NCI-H1417 treated with DMSO at 0.1 percent for 48 hours (cell line): ENCODE measurements at places on chromosomes 16 and 17.

DNA sequence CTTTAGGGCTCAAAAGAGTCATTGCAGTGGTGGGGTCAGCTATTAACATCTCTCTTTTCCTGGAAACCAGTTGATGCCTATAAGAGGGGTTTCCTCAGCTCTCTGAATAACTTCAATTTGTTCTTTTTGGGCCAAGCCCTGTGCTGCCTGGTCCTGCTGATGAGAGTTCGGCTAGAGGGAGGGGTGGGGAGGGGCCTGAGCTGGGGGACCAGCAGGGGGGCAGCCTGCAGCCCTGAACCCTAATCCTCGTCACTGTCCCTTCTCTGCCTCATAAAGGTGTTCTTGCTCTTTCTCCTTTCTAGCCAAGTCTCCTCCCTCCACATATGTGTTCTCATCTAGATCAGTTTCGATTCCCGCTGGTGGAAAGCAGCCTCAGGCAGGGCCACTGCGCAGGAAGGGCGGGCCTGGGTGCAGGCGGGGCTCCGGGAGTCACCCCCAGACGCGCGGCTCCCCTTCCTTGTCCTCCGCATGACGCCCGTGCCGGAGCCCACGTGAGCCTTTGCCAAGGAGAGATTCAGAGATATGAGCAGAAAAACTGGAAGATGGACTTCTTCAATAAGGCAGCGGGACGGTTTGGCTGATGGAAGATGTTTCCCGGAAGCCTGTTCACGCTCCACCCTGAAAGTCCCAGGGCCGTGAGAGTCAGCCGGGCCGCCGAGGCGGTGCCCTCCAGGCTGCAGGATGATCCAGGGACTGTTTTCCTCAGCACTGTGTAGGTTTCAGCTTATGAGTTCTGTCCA, 15.0 kb upstream of the RHOT1 start:
- DNase-seq = no peak

DNA sequence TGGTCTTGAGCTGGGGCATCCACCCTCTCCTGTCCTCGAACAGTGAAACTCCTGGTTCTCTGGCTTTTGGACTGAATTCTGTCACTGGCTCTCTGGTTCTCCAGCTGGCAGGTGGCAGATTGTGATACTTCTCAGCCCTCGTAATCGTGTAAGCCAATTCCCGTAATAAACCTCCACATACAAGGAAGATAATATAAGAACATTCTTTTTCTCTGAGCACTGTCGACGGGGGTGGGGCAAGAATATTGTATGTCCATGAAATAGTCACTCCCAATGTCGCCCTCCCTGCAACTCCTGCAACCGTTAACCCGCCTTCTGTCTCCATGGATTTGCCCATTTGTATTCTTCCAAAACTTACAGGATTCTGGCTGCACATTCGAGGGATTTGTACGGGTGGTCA, 39.2 kb upstream of the RPH3AL start:
- no peak for DNase-seq

GRCh38 chr17:4678448-4679026, 25.4 kb downstream of the PELP1 start:
- no peak for DNase-seq

GRCh38 chr16:11585460-11586377, 1.0 kb downstream of the LITAF start:
- no peak for DNase-seq

DNA sequence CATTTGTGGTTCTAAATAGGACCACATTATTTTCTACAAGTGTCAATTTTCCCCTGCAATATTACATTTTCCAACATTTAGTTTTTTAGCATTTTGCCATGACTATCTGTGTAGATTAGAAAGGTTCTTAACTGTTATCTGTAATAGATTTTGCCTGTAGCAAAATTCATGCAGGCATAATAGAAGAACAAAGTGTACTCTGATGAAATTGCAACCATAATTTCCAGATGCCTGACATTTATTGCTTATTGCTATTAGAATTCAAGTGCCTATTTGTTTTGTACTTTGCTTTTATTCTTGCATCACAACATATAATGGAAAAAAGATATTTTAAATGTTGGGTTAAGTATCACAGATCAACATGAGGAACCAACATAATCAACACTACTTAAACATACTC, 337.7 kb downstream of the TOX3 start:
- no peak for DNase-seq

DNA sequence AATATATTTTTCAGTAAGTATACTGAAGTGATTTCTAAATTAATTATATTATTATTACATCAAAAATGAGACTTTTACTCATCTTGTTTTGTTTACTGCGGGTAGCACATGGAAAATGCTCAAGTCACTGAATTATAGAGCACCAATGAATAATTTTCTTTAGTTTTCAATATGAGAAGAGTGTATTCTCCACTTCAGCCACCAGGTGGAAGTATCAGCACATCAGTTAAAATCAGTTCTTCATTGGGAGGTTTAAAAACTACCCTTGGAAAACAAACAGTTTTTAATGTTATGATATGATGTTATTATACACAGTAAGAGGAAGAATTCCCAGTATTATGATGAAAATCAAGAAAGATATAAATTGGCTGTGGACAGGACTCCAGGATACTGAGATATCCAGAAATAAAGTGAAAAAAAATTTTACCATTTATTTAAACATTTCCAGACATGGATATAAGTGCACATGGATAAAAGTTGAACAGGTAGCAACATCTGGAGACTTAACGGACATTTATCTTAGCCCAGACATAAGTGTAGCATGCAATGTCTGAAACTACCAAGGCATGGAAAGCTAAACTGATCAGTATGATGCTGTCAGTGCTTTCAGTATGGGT, 467.3 kb downstream of the KCNJ2 start:
- DNase-seq = peak; percentile 19

DNA sequence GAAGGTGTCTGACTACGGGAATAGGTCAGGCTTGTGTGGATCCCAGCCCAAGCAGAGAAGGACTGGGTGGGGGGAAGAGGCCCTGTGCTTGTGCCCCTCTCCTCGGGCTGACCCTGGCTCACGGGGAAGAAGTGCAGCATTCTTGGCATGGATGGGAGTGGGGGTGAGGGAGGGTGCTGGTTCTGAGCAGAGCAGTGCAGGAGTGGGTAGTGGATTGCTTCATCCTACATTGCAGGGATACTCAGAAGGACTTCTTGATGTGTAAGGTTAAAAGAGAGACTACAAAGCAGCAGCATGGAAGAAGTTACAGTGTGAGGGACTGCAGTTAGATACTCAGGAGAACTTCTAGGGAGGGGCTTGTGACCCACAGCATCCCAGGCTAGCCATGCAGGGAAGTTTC, 2.1 kb downstream of the ARHGAP23 start:
- no peak for DNase-seq

DNA sequence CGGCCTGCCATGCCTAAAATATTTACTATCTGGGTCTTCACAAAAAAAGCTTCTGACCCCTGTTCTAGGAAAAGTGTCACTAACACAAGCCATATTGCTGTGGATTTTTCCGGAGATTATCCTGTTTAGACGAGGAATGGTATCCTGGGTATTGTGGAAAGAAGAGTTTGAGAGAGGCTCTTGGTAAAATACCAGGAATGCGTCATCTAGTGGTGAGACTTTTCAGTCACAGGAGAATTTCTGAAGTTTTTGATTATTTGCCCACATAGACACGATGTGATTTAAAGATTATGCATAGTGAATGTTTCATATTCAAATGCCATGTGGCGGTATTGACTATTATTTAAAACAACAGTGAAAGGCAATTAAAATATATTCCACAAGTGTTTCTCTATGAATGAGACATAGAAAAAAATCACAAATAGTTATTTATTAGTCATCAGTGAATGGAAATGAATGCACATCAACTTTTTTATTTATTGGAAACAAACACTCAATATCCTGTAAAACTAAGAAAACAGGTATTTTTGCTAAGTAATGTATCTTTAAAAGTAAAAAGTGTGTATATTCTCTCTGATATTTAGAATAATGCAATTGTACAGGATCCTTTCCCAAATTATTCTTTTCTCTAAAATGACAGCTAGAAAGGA, 7.8 kb downstream of the KRT28 start:
- no peak for DNase-seq

GRCh38 chr17:81393684-81394376, 1.4 kb upstream of the BAHCC1 start:
- DNase-seq = peak; percentile 87

- no peak for DNase-seq
Measured at GRCh38 chr17:66943484-66943883, 21.0 kb upstream of the CACNG4 start.

- DNase-seq = no peak
Measured at GRCh38 chr17:12047681-12048376, 27.2 kb downstream of the MAP2K4 start.

DNA sequence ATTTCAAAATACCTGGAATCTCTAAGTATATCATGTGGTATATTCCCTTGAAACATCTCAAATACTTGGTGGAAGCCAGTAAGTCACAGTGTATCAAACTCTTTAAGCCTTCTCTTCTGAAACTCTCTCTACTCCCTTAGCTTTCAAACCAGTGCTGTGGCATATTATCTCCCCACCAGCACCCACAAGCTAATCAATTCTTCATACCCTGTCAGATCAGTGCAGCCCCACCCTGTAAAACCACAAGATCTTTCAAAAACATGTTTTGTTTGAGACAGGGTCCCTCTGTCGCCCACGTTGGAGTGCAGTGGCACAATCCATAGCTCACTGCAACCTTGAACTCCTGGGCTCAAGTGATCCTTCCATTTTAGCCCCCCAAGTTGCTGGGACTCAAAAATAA, 91.6 kb upstream of the C17orf78 start:
- no peak for DNase-seq

DNA sequence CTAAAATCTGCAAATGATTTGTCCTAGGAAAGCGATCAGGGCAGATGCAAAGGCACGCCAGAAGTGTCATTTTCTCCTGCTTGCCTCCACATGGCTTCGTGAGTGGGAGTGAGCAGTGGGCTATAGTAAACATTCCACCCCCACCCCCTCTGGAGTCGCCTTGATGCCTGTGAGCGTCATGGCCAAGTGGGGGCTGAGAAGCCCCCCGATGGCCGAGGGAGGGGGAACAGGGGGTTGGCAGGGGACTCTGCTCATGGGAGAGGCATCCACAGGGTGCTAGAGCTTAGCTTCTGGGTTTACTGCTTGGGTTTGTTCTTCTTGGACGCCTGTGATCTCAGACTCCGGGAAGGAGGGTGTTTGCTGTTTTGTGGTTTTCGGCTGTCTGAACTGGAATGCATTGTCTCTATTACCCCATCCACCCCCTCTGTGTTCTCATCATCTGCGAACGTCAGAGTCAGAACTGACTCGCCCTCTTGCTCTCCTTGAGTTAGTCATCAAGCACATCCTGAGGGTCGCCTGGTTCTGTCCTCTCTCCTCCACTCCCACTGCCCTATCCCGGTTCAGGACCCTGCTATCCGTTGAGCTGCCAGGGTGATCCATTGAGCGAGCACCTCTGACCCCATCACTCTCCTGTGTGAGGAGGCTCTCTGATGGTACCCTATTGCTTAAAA, 15.4 kb downstream of the TNS4 start:
- DNase-seq = no peak

GRCh38 chr17:18016426-18016825, 22.5 kb downstream of the ATPAF2 start:
- no peak for DNase-seq

- no peak for DNase-seq
Measured at GRCh38 chr16:70551788-70552187, 28.2 kb downstream of the SF3B3 start.

- no peak for DNase-seq
Measured at GRCh38 chr17:49521088-49521450, 26.0 kb downstream of the NGFR start.

DNA sequence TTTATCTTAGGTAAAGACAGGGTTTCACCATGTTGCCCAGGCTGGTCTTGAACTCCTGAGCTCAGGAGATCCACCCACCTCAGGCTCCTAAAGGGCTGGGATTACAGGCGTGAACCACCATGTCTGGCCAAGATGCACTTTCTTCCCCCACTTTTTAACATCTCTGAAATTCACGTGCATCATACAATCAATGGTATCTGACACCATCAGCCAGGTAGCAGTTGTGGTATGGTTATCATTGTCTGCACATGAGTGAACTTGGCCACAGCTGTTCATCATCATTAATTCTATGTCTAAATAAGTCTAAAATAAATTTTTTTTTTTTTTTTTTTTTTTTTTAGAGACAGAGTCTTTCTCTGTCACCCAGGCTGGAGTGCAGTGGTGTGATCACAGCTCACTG, 34.2 kb upstream of the MYLK3 start:
- DNase-seq = no peak
